ENCODE measurements at places on chromosomes 5 and 9. TPM values are rescaled to one million over a fixed set of nuclear protein-coding genes. Genes with fewer than 3 reads are reported as not detected.

Gene PCDHB12
- total RNA-seq, result 5.7 TPM

DNA sequence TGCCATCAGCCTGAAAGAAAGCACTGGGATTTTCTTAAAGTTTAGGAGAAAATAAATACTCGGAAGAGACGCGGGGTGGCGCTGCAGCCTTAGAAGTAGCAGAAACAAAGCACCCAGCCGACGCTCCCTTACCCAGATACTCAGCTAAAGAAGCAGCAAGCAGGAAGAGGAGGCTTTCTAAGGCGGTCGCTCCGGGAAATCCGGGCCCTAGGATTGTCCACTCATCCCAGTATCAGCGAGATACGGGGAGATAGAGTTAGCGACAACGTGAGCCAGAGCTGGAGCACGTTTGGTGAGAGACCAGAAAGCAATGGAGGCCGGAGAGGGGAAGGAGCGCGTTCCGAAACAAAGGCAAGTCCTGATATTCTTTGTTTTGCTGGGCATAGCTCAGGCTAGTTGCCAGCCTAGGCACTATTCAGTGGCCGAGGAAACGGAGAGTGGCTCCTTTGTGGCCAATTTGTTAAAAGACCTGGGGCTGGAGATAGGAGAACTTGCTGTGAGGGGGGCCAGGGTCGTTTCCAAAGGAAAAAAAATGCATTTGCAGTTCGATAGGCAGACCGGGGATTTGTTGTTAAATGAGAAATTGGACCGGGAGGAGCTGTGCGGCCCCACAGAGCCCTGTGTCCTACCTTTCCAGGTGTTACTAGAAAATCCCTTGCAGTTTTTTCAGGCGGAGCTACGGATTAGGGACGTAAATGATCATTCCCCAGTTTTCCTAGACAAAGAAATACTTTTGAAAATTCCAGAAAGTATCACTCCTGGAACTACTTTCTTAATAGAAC is at the start of gene PCDHB2:
Gene PCDHB2, plus strand, starts transcription at position 135 of the 782 bp plus-strand sequence. Its CDS starts 176 bp downstream, at position 311.
- DNase-seq, result no peak

GRCh38 chr9:107738789-107739188 is 249.2 kb upstream of the KLF4 start:
- DNase-seq, result no peak

GRCh38 chr5:135309391-135310327 is 89.4 kb downstream of the MACROH2A1 start:
- DNase-seq, result no peak

GRCh38 chr9:104027295-104027694 is 66.8 kb upstream of the SMC2 start:
- no peak for DNase-seq
